ENCODE measurements at places on chromosomes 3 and 15.

DNA sequence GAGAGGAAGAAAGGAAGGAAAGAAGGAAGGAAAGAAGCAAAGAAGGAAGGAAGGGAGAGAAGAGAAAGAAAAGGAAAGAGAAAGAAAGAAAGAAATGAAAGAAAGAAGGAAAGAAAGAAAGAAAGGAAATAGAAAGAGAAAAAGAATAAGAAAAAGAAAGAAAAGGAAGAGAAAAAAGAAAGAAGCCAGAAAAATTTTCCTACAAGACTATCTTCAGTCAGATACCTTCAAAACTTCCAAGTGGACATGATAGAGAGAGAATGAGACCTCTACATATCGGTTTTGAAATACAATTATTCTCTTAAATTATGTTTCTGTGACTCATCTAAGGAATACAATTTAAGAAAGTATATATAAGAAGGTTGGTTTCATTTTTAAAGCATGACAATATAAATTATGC, 1369.0 kb downstream of the ZPLD1 start:
- DNase-seq, result no peak

DNA sequence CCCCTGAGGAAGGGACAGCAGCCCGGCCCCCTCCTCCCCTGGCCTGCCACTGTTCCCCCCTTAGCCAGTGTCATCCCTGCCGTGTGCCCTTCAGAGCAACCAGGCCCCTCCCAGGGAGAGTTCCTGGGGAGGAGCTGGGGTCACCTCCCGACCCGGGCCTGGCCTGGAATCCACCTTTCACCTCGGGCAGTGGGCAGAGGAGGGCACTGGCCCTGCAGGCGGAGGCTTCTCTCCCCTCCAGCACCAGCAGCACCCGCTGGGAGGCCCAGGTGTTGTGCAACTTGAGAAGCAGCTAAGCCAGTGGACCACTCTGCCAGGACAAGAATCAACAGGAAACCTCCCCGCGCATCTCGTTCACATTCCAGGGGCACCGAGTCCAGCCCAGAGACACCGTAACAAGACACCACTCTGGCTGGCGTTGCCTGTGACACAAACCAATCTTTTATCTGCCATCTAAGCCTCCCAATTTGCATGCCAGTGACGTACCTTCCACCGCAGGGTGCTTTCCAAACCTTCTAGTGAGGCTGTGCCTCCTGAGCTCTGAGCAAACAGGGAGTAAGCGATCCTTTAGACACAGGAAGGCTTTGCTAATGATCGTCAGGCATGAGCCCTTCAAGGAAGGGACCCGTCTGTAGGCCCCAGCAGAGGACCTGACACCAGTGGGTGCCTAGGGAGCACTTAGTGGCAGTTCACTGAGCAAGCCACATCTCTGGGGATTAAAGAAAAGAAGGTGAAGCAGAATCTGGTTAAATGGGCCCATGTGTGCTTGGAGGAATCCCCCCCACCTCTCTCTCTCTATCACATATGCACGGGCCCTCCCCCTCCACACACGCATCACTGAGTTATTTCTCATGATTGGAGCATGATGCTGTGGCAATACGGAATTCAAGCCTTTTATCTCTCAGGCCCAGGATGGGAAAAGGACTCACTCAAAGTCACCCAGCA, 98.9 kb upstream of the TLE3 start:
- DNase-seq, result peak; percentile 90

DNA sequence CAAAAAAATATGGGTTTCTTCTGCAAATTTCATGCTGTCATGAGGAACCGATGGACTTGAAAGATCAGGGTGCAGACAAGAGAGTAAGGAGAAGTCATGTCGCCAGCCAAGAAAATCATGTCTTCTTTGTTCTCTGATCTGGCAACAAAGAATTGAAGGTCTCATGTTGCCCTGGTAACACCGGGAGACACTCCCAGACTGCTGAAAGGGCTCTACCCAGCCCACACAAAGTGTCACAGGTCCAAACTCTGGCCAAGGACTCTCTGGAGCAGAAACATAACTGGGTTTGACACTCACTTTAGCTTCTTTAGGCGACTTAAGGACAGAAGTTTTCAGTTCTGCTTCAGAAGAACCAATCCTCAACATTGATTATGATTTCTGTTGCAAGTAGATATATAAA, 42.9 kb downstream of the SIDT1 start:
- no peak for DNase-seq

- DNase-seq, result no peak
Observed at GRCh38 chr3:73550032-73550431, 74.7 kb downstream of the PDZRN3 start.

GRCh38 chr3:133256787-133257483, 142.9 kb upstream of the BFSP2 start:
- DNase-seq, result peak; percentile 15

DNA sequence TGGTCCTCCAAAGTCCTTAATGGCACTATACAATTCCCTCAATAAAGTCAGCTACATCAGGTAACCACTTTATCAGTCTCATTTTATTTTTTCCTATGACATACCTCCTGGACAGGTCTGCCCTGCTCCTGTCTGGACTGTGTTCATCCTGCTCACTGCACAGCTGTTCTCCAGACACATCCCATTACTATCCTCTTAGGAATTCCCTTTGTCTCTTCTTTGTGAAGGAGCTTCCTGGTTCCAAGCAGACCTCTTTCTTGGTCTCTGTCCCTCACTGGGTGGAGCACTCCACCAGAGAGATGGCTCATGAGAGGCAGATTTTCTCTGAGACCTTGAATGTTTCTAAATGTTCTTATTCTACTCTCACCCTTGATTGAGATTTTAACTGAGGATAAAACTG, 60.1 kb downstream of the KY start:
- peak; percentile 18 for DNase-seq
